Activated gamma-delta T cell (primary cell): ENCODE measurements at places on chromosomes 4 and X.

DNA sequence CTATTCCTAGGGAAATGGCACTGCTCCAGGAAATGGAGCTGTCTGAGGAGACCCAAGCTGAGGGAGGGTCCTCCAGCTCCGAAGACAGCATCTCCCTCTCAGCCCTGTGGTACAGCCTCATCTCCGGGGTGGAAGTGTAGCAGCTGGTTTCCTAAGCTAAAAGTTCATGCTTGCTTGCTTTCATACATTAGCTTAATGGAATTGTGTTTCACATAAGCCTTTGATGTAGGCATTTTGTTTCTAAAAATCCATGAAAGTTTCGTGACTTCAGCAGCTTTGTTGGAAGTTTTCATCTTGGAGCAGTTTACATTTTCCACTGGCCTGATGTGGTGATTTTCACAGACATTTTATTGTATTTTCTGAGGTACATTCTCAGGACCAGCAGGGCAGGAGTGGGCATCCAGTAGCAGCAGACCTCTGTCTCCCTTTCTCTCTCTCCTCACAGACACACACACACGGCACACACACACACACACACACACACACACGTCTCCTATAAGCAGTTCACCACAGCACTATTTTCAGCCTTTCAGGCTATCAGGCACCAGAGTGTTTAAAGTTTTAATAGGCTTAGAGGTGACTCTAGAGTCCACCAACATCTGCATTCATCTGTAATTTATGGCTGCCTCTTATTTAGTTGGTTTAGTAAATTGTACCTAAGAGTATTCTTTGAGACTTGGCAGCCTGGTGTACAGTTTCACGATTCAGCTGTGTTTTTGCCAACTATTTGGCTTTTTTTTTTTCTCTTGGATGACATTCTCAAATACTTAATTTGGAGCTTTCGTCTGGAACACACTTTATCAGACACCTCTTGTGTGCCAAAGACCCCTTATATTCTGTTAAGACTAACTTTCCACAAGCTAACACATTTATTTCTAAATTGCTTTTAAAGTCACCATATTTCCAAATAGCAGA, 225.8 kb upstream of the SFRP2 start:
- no peak for DNase-seq

DNA sequence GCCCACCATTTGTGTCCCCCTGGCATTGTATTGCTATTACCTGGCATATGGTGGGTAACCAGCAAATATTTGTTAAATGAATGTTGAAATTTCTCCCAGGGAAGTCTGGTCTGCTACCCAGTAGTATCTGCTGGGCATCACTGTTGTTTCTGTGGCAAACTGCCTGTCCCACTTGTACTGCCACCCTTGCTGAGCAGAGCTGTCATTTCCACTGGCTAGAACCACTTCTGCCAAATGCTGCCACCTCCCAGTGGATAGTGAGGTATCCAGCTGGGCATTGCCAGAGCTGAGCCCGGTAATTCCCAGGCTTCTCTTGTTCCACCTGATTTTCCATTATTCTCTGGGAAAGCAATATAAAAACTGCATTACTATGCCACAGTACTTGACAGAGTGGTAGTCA, 186.7 kb upstream of the NOCT start:
- DNase-seq = no peak

DNA sequence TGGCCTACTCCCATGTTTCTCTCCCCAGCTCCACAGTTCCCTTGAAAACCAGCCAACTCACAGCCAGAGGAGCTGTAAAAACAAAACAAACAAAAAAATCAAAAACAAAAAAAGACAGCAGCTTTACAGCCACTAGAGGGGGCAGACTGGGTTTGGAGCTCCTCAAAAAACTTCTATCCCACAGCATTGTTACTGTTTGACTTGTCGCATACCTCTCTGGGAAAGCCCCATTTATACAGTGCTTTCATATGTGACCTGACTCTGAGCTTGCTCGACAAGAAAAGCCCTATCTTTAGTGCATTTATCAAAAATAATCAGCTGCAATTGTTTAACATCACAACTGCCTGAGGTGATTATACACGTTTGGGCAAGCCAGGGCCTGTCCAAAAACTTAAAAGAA, 21.6 kb downstream of the TSPAN6 start:
- DNase-seq = no peak

- no peak for DNase-seq
Observed at GRCh38 chr4:145697332-145697731, 17.4 kb downstream of the C4orf51 start.

DNA sequence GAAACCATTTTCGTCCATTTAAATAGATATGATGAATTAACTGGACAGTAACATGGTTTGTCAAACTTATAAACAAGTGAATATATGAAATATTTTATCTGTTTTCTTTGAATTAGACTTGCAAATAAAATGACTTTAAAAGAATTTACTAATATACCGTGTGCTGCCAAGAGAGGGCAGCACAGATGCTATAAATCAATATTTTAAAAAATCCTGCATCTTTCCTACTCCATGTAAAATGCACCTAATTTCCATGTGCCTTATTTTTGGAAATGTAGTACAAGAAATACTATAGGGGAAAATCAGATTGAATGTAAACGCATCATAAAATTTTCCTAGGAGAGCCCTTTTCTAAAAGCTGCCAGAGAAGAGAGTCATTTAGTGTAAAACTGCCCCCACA, 62.2 kb downstream of the PRKX start:
- DNase-seq = no peak

DNA sequence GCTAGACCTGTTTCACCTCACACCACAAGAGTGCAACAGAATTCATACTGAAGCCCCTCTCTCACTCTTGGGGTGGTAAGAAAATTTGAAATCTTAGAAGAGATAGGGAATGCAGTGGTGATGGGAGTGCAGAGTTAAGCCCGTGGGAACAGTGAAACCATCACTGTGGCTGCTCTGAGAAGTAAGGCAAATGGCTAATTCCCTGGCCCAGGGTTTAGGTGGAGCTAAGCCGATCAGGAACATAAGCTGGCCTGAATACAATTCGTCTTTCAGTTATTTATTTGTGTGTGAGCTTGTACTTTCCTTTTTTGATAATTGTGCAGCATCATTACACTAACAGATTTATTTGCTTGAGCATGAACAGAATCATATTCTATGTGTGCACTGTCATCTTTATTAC, 1070.6 kb downstream of the STPG2 start:
- DNase-seq = no peak

GRCh38 chrX:38878641-38879340, 77.5 kb downstream of the MID1IP1 start:
- DNase-seq = no peak

GRCh38 chr4:98664959-98665358, 6.5 kb upstream of the TSPAN5 start:
- no peak for DNase-seq

DNA sequence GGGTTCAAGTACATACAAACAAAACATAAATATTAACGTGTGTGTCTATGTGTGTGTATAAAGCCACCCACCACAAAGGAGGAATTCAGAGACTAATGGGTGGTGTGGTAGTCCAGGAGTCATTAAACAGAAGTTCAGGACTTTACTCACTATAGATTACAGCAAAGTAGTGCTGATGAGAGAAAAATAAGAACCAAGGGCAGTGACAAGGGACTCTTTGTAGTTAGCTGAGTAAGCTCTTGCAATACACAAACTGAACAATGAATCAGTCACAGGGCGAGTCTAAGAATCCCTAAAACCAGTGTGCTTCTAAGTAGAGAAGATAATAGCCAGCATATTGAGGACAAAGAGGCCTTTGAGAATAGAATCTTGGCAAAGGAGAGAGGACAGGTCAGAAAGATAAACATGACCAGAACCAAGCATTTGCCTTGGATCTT, 232.4 kb downstream of the PPP3CA start:
- no peak for DNase-seq

- DNase-seq = no peak
Observed at GRCh38 chrX:71997320-71997719, 86.7 kb downstream of the NHSL2 start.

DNA sequence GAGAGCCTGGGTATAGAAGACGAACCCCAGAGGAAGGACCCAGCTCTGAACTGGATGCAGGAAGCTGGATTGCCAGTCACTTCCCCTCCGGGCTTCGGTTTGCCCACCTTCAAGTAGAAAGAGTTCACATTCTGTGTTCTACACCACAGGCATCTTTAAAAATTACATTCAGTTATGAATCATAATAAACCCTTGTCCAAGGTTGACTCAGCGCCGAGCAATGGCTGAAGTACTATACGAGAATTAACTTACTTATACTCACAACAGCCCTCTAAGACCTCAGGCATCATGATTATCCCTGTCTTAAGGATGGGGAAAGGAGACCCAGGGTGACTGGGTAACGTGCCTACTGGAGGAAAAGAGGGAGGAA, 72.5 kb downstream of the EVC2 start:
- no peak for DNase-seq

DNA sequence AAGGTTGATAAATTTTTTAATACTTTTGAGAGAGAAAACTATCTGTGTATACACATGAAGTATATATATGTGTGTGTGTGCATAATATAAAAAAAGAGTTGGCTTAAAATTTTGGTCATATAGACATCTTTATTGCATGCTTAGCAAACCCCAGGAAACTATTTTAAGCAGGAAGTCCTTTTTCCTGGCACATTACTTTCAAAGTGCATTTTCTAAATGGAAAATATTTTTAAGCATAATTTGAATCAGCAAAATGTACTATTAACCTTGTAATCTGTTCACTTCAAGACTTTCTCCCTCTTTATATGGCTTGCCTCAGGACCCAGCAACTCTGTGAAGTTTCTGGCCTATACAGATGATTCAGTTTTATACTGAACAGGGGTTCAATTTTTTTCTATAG, 106.3 kb downstream of the CDS1 start:
- no peak for DNase-seq

DNA sequence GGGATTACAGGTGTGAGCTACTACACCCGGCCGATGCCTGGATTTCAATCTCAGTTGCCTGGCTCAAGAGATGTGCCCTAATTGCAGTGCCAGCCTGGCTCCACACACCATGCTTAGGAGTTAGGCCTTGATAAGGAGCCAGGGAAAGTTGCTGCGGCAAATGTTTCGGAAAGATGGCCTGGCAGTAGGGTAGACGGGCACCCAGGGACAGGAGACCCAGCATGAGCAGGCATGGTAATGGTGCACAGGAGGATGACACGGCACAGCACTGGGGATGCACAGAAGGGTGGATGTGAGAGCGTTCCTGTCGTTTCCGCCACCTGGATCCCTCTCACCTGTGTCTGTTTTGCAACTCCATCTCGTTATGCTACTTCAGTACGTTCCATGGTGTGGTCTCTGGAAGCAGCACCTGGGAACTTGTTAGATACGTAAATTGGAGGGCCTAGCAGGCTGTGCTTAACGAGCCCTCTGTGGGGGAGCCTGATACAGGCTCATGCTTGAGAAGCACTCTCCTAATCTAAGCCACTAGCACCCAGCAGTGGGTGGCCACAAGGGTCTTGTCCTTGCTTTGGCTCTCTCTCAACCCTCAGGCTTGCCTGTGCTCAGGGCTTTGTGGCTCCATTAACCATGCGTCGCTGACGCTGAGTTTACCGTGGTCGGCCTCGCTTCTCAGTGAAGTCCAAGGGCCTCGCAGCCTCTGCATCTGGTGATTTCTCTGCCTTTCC, 20.3 kb downstream of the RNF4 start:
- DNase-seq = no peak

GRCh38 chrX:790041-790506, 159.5 kb downstream of the SHOX start:
- DNase-seq = no peak

DNA sequence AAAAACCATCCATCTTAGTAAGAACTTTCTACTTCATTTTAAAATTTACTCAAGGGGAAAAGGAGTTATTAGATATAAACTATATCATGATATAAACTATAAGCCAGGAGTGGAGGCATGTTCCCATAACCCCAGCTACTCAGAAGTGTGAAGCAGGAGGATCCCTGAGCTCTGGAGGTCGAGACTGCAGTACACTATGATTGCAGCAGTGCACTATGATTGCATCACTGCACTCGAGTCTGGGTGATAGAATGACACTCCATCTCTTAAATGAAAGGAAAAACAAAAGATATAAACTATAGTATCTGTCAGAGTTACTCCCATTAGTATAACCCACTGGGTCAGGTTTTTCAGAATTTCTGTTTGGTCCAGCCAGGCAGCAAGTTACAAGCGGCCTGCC, 47.6 kb downstream of the RPS3A start:
- DNase-seq = no peak

- no peak for DNase-seq
Observed at GRCh38 chrX:85037114-85037513, 33.4 kb downstream of the APOOL start.

DNA sequence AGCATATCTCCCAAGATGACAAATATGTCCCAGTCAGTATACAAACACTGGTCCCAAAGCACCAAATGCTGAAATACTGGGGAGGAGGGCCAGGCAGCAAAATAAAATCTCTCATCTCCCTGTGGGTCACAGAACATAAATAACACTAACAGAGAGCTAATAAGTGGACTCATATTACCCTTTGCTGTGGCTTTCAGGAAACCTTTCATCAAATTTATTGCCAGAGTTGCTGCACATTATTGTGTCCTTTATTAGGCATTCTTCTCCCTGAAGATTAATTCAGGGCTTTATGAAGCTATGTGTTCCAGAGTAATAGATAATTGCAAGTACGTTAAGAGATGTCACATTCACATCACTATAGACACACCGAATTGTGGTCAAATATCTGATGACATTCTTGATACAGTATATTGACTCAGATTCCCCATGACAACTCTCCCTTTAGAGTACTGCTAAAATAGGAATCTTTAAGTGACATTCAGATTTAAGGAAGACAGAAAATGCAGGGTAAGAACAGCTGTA, 124.1 kb upstream of the PRR32 start:
- DNase-seq = no peak

- DNase-seq = no peak
Observed at GRCh38 chr4:107261241-107261874, 225.2 kb upstream of the DKK2 start.

- DNase-seq = no peak
Observed at GRCh38 chr4:16864199-16864598, 34.2 kb downstream of the LDB2 start.

GRCh38 chrX:123336666-123337065, 152.6 kb downstream of the GRIA3 start:
- no peak for DNase-seq

GRCh38 chr4:25060963-25061340, 30.2 kb upstream of the LGI2 start:
- DNase-seq = no peak

- DNase-seq = no peak
Observed at GRCh38 chr4:8643441-8643840, 50.9 kb downstream of the CPZ start.

GRCh38 chrX:129316461-129316860, 206.8 kb downstream of the SMARCA1 start:
- DNase-seq = no peak

DNA sequence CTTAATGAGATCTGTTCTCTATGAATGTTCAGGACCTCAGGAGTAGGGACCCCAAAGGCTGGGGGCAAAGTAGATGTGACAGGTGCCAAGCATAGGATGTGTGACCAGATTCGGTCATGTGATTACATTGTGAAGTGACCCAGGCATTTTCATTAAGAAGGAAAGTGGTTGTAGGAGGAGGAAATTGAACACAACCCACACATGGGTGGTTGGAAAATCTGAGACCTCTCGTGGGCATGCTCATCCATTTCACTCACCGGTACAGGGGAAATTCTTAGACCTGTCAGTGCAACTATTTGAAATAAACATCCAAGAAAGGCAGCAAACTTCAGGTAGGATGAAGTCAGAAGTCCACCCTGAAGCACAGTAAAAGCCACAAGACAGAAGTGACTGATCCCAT, 43.5 kb upstream of the CD99 start:
- DNase-seq = no peak

- DNase-seq = no peak
Observed at GRCh38 chr4:26192899-26193869, 127.6 kb upstream of the RBPJ start.

- DNase-seq = no peak
Observed at GRCh38 chr4:94533405-94534223, 81.9 kb downstream of the PDLIM5 start.
